ENCODE measurements at places on chromosomes 4 and X.
A peak's percentile ranks its signal among the peaks of the same experiment; 100 is the strongest.

DNA sequence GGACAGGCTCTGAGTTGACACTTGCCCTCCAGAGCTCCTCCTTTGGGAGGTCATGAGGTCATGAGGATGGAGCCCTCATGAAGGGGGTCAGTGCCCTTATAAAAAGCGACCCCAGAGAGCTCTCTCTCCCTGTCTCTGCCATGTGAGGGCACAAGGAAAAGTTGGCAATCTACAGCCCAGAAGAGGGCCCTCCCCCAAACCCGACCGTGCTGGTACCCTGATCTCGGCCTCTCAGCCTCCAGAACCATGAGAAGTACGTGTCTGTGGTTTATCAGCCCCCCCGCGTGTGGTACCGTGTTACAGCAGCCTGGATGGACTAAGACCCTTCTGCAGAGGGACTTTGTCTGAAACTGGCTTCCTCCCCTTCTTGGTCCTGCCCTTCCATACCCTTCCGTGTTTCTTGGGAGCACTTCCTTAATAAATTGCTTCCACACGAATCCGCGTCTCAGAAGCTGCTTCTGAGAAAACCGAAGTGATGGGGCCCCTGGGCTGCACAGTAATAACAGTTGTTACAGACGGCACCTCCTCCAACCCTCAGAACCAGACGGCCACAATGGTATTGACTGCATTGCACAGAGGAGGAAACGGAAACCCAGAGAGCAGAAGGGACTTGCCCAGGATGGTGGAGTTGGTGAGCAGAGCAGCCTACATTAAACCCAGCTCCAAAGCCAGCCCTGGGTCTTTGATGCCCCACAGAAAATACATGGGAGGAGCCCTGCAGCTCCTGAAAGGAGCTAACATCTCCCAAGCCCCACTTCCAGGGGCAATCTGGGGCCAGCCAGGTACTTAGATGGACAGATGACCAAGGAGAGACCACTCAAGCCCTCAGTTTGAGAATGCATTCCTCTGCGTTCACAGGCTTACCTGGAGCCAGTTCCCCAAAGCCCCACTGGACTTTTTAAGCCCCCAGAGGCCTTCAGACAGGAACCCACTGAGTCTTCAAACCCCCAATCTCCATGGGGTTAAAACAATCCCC is 242.7 kb downstream of the BCOR start:
- DNase-seq, result peak; percentile 58

GRCh38 chrX:68682790-68683189 is 35.3 kb downstream of the STARD8 start:
- no peak for DNase-seq

DNA sequence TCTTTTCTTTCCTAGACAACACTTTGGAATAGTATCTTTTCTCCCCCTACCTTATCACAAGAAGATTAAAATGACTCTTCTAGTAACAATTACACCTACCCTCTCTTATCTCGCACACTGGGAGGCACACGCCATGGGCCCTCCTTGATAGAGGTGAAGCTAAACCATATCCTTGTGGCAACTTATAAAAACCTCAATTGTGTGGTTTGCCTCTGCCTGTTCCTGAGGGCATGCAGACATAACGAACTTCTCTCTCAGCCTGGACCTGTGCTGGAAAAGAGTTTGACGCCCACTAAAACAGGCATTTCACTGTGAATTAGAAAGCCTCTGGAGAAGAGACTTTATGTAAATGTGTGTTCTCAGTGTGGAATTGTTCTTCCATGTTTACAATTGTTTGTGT is 141.2 kb downstream of the NDST3 start:
- DNase-seq, result no peak

DNA sequence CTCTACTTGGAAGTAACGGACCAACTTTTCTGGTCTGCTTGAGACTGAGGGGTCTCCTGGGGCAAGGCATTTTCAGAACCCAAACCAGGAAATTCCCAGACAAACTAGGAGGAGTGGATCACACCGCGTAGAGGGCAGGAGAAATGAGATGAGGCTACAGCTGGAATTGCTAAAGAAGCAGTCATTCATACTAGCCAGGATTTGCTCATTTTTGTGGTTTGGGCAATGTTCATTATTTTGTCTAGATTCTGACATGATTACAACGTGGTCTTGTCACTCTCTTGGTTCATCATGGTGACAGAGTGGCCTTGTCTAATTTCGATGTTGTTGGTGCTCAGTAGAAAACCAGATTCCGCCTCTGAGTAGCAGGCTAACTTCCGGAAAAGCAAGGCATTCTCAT is 63.2 kb downstream of the BANK1 start:
- DNase-seq, result no peak

- DNase-seq, result no peak
Measured at GRCh38 chr4:156894234-156894633, 77.4 kb downstream of the PDGFC start.

GRCh38 chr4:123878976-123879375 is 482.4 kb downstream of the SPRY1 start:
- DNase-seq, result no peak

GRCh38 chr4:142016031-142016430 is 379.6 kb downstream of the IL15 start:
- no peak for DNase-seq

GRCh38 chr4:163121689-163122088 is 45.0 kb downstream of the NAF1 start:
- no peak for DNase-seq

DNA sequence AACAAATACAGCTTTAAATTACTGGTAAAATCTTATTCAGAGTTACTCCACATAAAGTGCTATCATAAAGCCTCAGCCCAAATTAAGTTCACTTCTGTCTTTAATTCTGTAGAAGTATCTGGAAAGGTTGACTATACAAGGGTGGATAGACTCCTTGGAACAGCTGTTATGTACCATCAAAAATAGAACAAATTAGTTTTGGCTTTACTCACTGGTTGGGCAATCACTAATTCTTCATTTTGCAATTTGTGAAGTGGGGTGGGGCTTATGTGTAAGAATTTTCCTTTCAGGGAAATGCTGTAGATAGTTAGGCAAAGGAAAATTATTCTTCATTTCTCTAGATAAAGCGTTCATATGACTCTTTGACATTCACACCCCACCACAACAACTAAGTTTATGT is 7.8 kb downstream of the DIAPH2 start:
- no peak for DNase-seq

DNA sequence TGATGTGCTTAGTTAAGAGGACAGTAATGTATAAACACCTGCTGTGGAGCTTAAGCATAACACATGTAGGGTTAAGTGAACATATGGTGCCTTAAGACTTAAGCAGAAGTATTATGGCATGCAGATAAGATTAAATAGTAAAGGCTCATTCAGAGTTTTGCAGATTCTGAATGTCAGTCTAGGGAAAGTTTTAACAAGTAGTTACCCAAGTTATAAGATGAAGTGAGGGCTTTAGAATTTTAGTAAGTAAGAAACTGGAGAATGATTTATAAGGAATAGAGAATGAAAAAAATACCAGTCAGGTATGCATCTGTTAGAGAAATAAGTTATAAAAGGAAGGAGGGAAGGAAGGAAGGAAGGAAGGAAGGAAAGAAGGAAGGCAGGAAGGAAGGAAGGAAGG is 902.1 kb downstream of the TRAM1L1 start:
- no peak for DNase-seq

DNA sequence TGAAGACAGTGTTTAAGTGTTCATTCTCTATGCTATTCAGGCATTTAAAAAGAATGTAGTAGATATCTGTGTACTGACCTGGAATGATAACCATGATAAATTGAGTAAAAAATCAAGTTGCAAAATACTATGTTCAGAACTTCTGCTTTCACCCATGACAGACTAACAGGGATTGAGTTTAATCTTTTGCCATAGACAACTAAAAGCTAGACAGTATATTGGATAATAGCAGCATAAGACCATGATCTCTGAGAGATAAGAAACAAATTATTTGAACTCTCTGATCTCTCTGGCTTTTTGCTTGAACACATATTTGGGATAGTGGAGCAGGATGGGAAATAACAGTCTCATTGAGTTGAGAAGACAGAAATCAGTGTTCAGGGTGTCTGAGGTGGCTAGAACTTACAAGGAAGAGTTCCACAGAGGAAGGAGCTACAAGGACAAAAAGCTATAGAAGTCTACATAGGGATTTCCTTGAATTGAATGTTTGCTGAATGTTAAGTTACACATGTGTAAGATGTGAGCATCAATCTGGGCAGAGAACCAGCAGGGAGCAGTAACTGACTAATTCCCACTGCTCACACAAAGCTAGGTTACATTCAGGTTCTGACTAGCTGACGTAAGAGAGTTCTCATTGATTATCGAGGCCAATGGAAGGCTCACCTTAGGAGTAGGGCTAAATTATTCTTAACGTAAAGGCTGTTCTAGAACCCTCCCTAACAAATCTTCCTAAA is 60.4 kb downstream of the SLC30A9 start:
- no peak for DNase-seq

- DNase-seq, result no peak
Measured at GRCh38 chr4:17667653-17668201, 53.3 kb downstream of the MED28 start.

DNA sequence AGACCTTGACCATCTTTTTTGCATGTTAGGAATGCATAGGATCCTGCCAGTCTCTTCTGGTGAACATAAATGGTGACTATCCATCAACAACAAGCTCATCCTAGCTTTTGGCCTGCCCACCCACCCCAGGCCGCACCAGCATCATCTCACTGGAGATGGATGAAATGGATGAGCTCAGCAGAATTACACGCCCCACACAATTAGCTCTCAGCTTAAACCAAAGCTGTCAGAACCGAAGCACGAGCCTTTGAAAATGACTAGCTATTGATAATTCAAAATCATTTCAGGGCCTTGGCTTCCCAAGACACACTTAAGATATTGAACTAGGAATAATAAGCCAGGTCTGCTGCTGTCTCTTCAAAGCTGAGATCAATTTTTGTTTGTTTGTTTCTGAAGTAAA is 62.5 kb upstream of the MND1 start:
- DNase-seq, result no peak

DNA sequence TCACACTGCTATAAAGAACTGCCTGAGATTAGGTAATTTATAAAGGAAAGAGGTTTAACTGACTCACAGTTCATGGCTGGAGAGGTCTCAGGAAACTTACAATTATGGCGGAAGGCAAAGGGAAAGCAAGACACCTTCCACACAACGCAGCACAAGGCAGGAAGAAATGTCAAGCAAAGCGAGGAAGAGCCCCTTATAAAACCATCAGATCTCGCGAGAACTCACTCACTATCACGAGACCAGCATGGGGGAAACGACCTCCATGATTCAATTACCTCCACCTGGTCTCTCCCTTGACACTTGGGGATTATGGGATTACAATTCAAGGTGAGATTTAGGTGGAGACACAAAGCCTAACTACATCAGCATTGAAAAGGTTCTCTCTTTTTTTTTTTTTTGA is 39.6 kb downstream of the PALLD start:
- DNase-seq, result no peak

GRCh38 chr4:99457270-99457669 is 22.1 kb upstream of the ADH7 start:
- no peak for DNase-seq

- DNase-seq, result no peak
Measured at GRCh38 chrX:150410513-150410912, 47.4 kb downstream of the MAMLD1 start.

- no peak for DNase-seq
Measured at GRCh38 chr4:132316738-132317137, 832.4 kb upstream of the PCDH10 start.

GRCh38 chrX:12060489-12061260 is 77.6 kb upstream of the FRMPD4 start:
- no peak for DNase-seq

DNA sequence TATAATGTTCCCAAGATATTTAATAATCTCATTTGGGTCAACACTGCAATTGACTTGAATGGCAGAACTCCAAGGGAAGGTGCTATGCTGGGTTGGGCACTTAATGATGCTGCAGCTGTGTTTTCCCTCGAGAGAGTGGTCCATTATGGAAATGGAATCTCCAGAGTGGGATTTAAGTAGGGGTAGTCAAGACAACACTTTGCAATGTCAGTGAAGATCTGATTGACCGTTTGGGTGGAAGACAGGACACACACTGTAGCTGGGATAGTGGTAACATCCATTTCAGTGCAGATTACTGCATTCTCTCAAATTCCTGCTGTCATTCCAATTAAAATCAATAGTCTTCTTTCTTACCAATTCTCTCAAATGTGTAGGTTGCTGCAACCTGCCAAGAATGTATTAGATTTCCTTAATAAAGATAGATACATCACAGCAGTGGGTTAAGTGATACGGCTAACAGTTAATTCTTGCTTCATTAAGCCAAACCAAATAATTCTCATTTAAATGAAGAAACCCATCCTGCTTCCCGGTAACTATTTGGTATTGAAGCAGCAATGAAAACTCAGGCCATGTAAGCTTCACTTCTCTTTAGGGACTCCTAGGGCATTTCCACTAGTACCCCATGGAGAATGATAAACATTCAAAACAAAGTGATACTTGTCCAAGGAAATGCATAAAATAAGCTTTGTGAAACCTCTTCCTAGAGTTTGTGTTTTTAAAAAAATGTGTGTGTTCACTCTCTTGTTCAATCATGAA is 40.5 kb upstream of the RASGEF1B start:
- no peak for DNase-seq

All from activated CD4-positive, alpha-beta T cell treated with anti-CD3 and anti-CD28 coated beads for 1 hour (primary cell).